ENCODE measurements at places on chromosomes 13 and 19.

GRCh38 chr13:49954674-49955455 lies 18.7 kb upstream of the SPRYD7 start:
- no peak for DNase-seq

DNA sequence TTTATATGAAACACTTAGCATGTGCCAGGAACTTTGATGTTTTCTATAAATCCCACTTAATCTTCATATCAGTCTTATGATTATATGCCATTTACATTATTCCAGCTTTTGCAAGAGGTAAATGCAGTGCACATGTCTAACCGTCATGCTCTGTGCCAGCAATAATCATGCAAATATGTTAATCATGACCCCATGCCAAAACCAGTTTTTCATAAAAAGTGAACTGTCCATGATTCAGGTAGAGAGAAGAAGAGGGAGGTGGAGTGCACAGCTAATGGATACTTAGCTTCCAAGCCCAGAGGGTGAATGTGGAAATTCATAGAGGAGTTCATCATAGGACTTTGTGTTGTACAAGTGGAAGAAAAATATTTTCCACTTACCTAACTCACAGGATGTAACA lies 458.4 kb downstream of the TBC1D4 start:
- DNase-seq = no peak

- no peak for DNase-seq
Measured at GRCh38 chr13:52726258-52726657, 13.4 kb downstream of the CNMD start.

GRCh38 chr19:48588670-48589401 lies 17.7 kb upstream of the SPACA4 start:
- peak; percentile 77 for DNase-seq

DNA sequence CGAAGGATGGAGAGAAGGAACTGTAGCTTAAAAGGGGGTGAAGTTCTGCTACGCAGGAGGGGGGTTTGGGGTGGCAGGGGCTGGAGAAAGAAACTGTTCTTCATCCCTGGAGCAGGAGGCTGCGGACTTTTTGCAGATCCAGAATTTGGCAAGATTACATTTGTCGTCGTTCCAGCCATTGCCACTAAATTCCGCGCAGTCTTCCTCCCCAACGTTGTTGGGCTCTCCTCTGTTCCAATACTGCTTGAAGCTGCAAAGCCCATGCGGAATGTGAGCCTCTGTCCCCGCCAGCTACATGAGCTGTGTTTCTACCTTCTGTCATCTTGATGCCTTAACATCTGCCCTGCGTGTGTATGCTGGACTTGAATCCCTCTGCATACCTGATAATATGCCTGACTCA lies 4.3 kb downstream of the CD209 start:
- DNase-seq = no peak

- DNase-seq = no peak
Measured at GRCh38 chr13:62710787-62711186, 1295.1 kb upstream of the PCDH20 start.

DNA sequence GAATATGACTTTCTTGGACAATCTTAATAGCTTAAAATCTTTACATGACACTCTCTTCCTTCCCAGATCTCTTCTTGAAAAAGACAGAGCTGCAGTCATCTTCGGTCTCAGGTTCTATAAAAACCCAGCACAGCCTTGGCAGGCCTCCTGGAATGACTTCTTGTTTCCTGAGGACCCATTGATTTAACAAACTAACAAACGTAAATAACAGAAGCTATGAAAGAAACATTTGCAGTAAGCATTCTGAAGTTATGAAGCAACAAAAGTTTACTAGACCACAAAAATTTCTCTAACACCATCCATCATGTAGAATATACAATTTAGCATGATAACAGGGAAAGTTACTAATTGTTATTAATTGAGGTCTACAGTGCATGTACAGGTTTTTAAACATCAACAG lies 62.8 kb upstream of the STARD13 start:
- DNase-seq = no peak

DNA sequence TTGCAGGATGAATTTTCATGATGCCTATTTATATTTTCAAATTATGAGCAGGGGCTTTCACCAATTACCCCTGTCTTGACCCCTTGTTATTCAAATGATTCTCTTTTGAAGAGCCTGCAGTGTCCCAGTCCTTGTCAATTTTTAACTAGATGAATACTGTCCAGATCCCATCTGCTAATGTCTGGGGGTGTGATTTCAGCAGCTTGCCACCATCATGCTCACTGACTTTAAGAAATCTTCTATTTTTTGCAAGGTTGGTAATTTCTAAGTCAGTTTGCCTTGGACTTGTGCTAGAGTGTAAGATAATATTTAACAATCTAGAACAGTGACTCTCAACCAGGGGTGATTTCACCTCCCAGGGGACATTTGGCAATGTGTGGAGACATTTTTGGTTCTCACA lies 106.0 kb downstream of the CACNA1A start:
- no peak for DNase-seq

All from stimulated activated CD4-positive, alpha-beta T cell treated with anti-CD3 and anti-CD28 coated beads, Interleukin-1b, Interleukin-23, amount 100 ng/mL, for 1 hour (primary cell).